ENCODE measurements at places on chromosomes 2 and 18. TPM values are rescaled to one million over a fixed set of nuclear protein-coding genes. Genes with fewer than 3 reads are reported as not detected.

ABCG5 gene
- not detected for total RNA-seq

KCNG2 gene
- 1.2 TPM for total RNA-seq

SLC8A1 gene
- total RNA-seq = 17.9 TPM

CCBE1 gene
- 45.6 TPM for total RNA-seq

GAL3ST2 gene
- not detected for total RNA-seq
